Caki2 (cell line): ENCODE measurements at places on chromosomes 5 and 9. TPM values are rescaled to one million over a fixed set of nuclear protein-coding genes. Genes with fewer than 3 reads are reported as not detected.

Gene LOX
- total RNA-seq, result 49.6 and 60.5 TPM in 2 replicates

Gene CCNI2
- total RNA-seq, result not detected in 2 replicates

Gene BICD2
- 27.6 and 30.1 TPM in 2 replicates for total RNA-seq

Gene C9
- total RNA-seq, result not detected in 2 replicates

- no peak for DNase-seq
Measured at GRCh38 chr5:57805732-57806131, 323.1 kb upstream of the ACTBL2 start.

- DNase-seq, result peak; percentile 59
Measured at GRCh38 chr5:90548069-90548593, 10.5 kb upstream of the ADGRV1 start.

DNA sequence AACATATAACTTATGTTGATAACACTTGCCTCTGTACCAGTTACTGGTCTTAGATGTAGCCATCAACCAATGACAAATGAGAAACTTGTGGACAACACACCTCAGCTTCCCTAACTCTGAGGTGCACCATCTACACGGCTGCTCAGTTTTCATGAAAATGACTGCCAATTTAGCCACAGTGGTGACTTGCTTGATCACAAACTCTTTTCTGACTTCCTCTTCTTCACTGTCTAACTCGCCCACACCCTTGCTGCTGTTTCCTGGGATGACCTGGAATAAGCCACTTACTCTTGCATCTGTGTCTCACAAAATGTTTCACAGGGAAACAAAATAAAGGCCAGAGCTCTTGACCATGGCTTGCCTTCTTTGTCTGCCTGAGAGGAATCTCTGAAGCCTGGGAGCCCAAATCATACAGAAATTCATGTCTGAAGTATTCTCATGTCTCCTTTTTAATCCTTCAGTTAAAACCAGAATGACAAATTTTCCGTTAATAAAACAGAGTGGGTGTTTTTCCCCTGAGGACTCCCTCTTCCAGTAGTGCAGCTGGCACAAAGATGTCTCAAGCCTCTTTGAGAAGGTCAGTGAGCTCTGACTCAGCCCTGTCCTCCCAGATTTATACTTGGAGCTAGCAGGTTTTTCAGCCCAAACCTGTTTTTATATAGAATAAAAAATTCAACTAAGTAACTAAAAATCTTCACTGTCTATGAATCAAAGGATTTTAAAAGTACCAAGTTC is 126.5 kb upstream of the PAM start:
- DNase-seq, result no peak

GRCh38 chr5:168580227-168580508 is 1.0 kb upstream of the PANK3 start:
- DNase-seq, result peak; percentile 30

- DNase-seq, result no peak
Measured at GRCh38 chr5:148887123-148887881, 60.9 kb downstream of the ADRB2 start.
